ENCODE measurements at places on chromosomes 4 and X. TPM values are rescaled to one million over a fixed set of nuclear protein-coding genes. Genes with fewer than 3 reads are reported as not detected.

The XPNPEP2 gene
- total RNA-seq = 0.25 TPM

DNA sequence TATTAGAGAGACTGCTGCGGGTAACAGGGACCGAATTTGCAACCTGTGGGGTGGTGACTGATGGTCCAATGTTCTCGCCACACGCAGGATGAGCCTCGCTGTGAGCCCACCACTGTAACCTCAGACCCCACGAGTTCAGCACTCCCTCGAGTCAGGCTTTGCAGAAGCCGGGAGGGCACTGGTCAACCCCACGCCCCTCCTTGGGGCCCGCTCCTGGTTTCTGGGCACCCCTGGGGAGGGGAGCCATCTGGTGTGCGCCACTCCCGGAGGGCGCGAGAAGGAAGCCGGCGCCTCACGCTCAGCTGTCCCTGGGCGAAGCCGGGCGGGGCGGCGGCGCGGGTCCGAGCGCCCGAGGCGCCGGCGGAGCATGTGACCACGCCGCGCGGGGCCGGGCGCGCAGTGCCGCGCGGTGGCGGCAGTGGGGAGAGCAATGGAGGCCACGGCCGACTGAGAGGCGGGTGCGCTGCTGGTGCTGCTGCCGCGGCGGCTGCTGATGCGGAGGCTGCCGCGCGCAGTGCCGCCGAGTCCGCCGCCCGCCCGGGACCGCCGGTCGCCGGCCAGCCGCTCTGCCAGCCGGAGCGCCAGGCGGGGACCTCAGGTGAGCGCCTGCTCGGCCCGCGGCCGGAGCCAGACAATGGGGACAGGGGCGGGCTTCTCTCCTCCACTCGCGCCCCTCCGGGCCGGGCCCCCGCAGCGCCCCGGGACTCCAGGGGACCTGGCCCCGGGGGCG is 100.1 kb downstream of the CEP135 start:
- peak; percentile 81 for DNase-seq

The PDS5A gene
- 73.8 TPM for total RNA-seq

The TMEM31 gene
- total RNA-seq = not detected

GRCh38 chr4:5552451-5552850 is 155.9 kb downstream of the EVC2 start:
- no peak for DNase-seq

The SMIM43 gene
- 0.50 TPM for total RNA-seq

DNA sequence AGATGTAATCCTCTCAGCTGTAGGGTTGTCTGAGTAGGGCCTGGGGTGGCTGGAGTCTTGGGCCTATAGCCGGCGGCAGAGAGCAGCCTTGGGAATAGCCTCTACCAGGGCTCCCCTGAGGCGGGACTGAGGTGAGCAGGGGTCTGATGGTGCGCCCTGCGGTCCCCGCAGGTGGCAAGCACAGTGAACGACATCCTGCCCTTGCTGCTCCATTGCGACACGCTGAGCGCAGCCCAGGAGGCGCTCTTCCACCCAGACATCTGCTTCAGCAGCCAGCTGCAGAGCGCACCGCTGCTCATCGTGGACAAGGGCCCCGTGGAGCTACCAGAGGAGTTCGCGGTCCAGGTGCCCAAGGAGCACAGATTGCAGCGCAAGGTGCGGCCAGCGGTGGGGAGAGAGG is 317.0 kb downstream of the ADGRL3 start:
- peak; percentile 83 for DNase-seq

GRCh38 chr4:10947898-10948297 is 263.3 kb upstream of the CLNK start:
- DNase-seq = no peak

DNA sequence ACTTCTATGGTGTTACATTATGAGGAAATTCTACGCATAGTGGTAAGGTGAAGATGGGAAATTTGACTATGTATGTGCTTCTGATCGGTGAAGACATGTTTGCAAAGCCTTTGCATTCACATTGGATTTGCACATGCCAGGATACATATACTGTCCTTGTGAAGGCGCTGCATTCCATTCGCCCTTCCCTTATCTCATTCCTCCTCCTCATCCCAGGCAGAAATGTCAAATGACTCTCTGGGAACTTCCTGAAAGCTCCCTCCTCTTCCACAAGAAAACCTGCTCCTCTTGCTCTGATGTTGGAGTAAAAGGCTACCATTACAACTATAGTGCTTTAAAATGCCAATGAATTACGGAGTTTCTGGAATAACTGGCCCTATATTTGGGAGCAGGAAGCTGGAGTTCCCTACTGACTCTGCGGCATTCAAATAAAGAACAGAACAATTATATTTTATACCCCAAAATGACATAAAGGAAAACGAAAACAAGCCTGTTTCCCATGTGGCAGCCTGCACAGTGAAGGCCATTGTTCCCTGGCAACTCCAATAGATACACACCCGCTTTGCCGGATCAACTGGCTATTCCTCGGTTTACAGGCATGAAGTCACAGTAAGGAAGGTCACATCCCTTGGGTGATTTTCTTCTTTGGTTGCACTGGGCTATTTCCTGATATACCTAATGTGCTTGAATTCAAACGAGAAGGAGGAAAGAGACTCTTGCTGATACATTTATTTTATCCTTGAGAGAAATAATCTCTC is 84.5 kb downstream of the AREG start:
- no peak for DNase-seq

GRCh38 chr4:11281720-11282119 is 147.0 kb downstream of the HS3ST1 start:
- DNase-seq = no peak

The ITM2A gene
- total RNA-seq = 35.7 TPM

GRCh38 chrX:35101901-35102300 is 159.3 kb downstream of the FAM47B start:
- DNase-seq = no peak

The EVC2 gene
- 6.4 TPM for total RNA-seq

- DNase-seq = no peak
These were observed 1.3 kb downstream of the FAM149A start for GRCh38 chr4:186105647-186106321.

DNA sequence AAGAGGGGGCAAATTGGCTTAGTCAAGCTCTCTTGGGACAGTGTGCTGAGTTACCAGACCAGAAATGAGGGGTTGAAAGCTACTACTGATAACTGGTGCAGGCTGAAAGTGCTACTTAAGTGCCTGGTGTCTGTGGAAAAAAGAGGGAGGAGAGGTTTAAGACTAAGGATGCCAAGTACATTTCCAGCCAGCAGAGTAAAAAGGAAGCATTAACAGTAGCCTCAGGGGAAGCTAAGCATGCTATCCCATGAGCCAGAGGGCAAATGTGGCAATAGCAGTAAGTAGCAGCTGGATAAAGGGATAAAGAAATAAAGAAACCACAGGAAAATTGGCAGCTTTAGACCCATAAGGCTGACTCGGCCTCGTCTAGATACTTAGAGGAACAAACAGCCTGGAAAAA is 196.3 kb upstream of the MAB21L2 start:
- no peak for DNase-seq

The LRIT3 gene
- 0.21 TPM for total RNA-seq

The SLITRK2 gene
- 0.39 TPM for total RNA-seq

- DNase-seq = no peak
These were observed 158.6 kb downstream of the STPG2 start for GRCh38 chr4:97984545-97985131.

The RWDD4 gene
- 18.5 TPM for total RNA-seq

DNA sequence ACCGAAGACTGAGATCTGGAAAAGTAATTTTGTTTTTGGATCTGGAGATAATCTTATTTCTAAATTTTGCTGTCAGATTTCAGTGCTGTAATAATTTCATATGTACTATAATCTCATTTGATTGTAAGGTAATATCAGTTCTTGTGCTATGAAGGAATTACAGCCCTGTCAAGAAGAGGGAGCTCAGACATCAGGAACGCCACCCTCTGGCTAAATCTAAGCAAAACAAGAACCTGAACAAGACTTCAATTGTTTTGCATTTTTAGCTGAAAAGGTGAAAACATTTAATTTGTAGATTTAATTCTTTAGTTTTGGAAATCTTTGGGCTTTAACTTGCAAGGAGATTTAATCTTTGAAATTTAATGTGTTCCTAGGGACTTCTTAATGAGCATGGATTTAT is 525.4 kb upstream of the HS3ST1 start:
- DNase-seq = no peak

The NDST3 gene
- 0.60 TPM for total RNA-seq

GRCh38 chr4:163663454-163664225 is 169.2 kb downstream of the TMA16 start:
- DNase-seq = no peak

DNA sequence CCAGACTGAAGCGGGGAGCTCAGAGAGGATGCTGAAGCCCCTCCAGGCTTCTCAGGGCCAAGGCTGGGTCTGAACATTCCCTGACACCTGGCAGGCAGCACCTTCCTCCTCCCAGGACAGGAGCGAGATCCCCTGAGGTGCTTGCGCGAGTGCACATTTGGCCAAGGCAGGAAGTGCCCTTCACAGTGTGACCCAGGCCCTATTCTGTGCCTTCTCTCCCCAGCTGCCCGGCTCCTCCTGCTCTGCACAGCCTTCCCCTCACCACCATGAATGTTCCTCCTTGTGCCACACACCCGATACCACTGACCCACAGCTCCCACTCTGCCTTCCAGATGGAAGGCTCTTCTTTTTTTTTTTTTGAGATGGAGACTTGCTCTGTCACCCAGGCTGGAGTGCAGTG is 17.1 kb upstream of the PSAPL1 start:
- no peak for DNase-seq

DNA sequence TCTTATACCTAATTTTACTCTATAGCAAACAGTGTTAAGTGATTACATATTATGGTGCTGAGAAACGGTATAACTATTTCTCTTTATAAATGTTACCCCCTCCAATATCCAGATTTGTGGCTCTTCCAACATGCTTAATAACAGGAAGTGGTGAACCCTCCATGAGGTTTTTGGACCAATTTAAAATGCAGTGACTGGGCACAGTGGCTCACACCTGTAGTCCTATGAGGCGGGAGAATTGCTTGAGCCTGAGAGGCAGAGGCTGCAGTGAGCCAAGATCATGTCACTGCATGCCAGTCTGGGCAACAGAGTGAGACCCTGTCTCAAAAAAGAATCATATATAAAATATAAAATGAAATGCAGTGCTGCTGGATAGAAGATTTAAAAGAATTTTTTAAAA is 137.3 kb downstream of the MGST2 start:
- DNase-seq = no peak

The CSAG1 gene
- not detected for total RNA-seq

DNA sequence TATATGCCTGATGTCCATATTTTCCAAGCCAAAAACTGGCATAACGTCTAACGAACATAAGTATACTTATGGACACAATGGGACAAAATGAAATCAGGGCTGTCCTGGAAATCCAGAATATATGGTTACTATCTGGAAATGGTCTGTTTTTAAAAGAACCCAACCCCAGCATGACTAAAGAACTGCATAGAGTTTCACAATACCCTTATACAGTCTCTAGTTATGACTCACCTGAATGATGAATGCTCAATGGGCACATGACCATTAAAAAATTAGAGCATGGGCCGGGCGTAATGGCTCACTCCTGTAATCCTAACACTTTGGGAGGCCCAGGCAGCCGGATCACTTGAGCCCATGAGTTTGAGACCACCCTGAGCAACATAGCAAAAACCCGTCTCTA is 31.8 kb downstream of the AMMECR1 start:
- DNase-seq = no peak

GRCh38 chrX:6738518-6739470 is 203.9 kb upstream of the VCX3A start:
- DNase-seq = no peak

The ENPEP gene
- total RNA-seq = 0.61 TPM

GRCh38 chrX:154530286-154530685 is 14.3 kb upstream of the FAM3A start:
- DNase-seq = no peak

The GCNA gene
- total RNA-seq = 0.95 TPM

The EDA2R gene
- 5.0 TPM for total RNA-seq

The ATP2B3 gene
- 0.19 TPM for total RNA-seq

DNA sequence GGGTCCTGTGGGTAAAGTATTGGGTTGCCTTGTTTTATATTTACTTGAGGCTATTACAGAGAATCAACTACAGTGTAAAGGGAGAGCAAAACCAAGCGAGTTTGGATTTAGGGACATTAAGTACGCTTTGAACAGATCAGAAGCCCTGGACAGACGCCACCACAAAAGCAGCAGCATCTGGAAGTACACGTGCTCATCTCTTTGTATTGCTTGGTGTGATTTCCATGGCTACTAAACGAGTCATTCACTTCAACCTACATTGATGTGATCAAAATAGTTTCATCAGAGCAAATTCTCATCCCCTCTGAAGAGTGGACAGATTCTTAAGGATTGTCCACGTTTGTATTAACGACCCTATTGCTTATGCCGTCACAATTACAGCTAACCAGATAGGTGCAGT is 85.1 kb downstream of the SORBS2 start:
- no peak for DNase-seq

- no peak for DNase-seq
These were observed 521.5 kb downstream of the INPP4B start for GRCh38 chr4:142324572-142324971.

- DNase-seq = no peak
These were observed 69.9 kb upstream of the BRS3 start for GRCh38 chrX:136417806-136418205.

GRCh38 chr4:150002561-150002960 is 75.7 kb upstream of the DCLK2 start:
- DNase-seq = no peak

The NDUFB11 gene
- 127 TPM for total RNA-seq

- no peak for DNase-seq
These were observed 890 bp upstream of the FREM3 start for GRCh38 chr4:143701365-143701764.

DNA sequence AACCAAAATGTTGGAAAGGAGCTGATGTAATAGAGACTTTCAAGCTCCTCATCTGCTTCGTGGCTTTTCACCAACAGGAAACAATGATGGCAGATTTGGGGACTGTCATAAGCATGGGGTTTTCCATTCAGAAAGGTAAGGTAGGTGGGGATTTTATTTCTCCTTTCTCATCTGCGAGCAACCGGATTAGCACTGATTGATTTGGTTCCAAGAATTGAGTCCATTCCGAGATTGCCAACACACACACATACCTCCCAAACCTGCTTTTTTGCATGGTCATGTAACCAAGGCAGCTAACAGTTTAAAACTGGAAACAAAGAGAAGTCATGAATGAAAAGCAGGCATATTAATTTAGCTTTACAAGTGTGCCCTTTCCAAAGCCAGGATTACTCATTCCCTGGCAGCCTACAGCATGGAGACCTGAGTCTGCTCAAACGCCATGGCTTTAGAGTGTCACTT is 63.0 kb upstream of the LNX1 start:
- DNase-seq = no peak

The GRIA2 gene
- total RNA-seq = not detected

DNA sequence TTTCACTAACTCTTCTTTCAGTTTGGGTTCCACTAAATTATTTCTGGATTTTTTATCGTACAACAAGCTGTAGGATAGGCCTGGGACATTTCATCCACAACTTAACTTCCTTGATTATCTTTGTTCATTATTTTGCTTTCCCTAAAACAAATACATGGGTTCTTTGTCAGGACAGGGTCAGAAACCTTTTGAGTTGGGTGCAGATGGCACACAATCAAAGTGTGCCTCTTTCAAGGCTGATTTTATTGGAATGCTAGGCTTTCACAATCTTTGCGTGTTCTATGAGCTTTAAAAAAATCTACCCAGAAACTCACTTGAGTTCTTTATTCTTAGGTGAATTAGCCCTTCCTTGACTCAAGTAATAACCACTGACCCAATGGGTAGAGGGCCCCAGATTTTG is 348.4 kb downstream of the FAM47B start:
- no peak for DNase-seq

GRCh38 chr4:187006189-187006618 is 282.5 kb upstream of the FAT1 start:
- no peak for DNase-seq

Measured in H1 (cell line).